ENCODE measurements at places on chromosomes 16 and 17. TPM values are rescaled to one million over a fixed set of nuclear protein-coding genes. Genes with fewer than 3 reads are reported as not detected.

STX1B gene
- 0.61 TPM for total RNA-seq

METTL26 gene
- 67.4 TPM for total RNA-seq

PRAC2 gene
- not detected for total RNA-seq

TUBB3 gene
- 2.4 TPM for total RNA-seq

SKAP1 gene
- total RNA-seq: 1.3 TPM

CLEC18C gene
- total RNA-seq: 0.25 TPM

CBFA2T3 gene
- 2.3 TPM for total RNA-seq

SHCBP1 gene
- 0.40 TPM for total RNA-seq

MYH13 gene
- total RNA-seq: not detected

MYH11 gene
- 50.9 TPM for total RNA-seq

MYOCD gene
- total RNA-seq: 31.6 TPM

LRRC45 gene
- 7.1 TPM for total RNA-seq

SNX20 gene
- 0.48 TPM for total RNA-seq

CDRT15L2 gene
- total RNA-seq: not detected

TEX19 gene
- not detected for total RNA-seq

SPN gene
- total RNA-seq: 0.86 TPM

OR1A1 gene
- total RNA-seq: not detected

CES5A gene
- total RNA-seq: not detected

UNKL gene
- 21.5 TPM for total RNA-seq

OR1A2 gene
- total RNA-seq: not detected

RTN4RL1 gene
- 4.1 TPM for total RNA-seq

ICAM2 gene
- 11.0 TPM for total RNA-seq

QPRT gene
- total RNA-seq: 35.4 TPM

KRT12 gene
- not detected for total RNA-seq

CAMKK1 gene
- total RNA-seq: 5.4 TPM

CCL18 gene
- total RNA-seq: not detected

CA7 gene
- not detected for total RNA-seq

MMP28 gene
- total RNA-seq: 3.5 TPM

CEP295NL gene
- total RNA-seq: 8.0 TPM

GNGT2 gene
- 1.6 TPM for total RNA-seq

SLC6A2 gene
- 0.30 TPM for total RNA-seq

PAM16 gene
- total RNA-seq: 31.9 TPM

GRIN2A gene
- 0.42 TPM for total RNA-seq

VMO1 gene
- 1.3 TPM for total RNA-seq
